ENCODE measurements at places on chromosomes 6 and 20. TPM values are rescaled to one million over a fixed set of nuclear protein-coding genes. Genes with fewer than 3 reads are reported as not detected.

The C6orf15 gene
- not detected for total RNA-seq

The PSORS1C1 gene
- 5.7 TPM for total RNA-seq

The EYA4 gene
- 13.7 TPM for total RNA-seq

The PPP1R14C gene
- 1.4 TPM for total RNA-seq

The SLC52A3 gene
- total RNA-seq: 0.67 TPM

The KCNQ2 gene
- total RNA-seq: 0.86 TPM

The MBOAT1 gene
- total RNA-seq: 3.4 TPM

The SLC25A27 gene
- total RNA-seq: 1.0 TPM

The BPI gene
- not detected for total RNA-seq

The PRDM1 gene
- total RNA-seq: 4.2 TPM

The SLX4IP gene
- total RNA-seq: 3.4 TPM

The RSPO3 gene
- 116 TPM for total RNA-seq

The OR2H1 gene
- not detected for total RNA-seq

The RAMACL gene
- total RNA-seq: 0.07 TPM

The EPHA7 gene
- 0.04 TPM for total RNA-seq

The POPDC3 gene
- 31.2 TPM for total RNA-seq

The WASF1 gene
- total RNA-seq: 12.7 TPM

The SIRPG gene
- total RNA-seq: not detected

The NKAPL gene
- total RNA-seq: not detected

The ITCH gene
- total RNA-seq: 33.2 TPM

The CENPQ gene
- total RNA-seq: 6.6 TPM

The RIPPLY2 gene
- total RNA-seq: 0.41 TPM

The RAB44 gene
- total RNA-seq: 0.02 TPM

The PLG gene
- total RNA-seq: not detected

The OGFR gene
- 41.0 TPM for total RNA-seq

The FOXO3 gene
- total RNA-seq: 7.7 TPM

The CEP57L1 gene
- 6.9 TPM for total RNA-seq

The HCRTR2 gene
- not detected for total RNA-seq

The VNN1 gene
- total RNA-seq: 0.11 TPM

The SNAI1 gene
- total RNA-seq: 18.5 TPM

The TUBB gene
- total RNA-seq: 1,021 TPM

The CD83 gene
- total RNA-seq: 1.9 TPM

The TULP4 gene
- total RNA-seq: 9.5 TPM

The PGC gene
- total RNA-seq: not detected

The C20orf144 gene
- total RNA-seq: 0.10 TPM

The FOXC1 gene
- total RNA-seq: 6.5 TPM

The TINAG gene
- total RNA-seq: not detected

The TRIM31 gene
- total RNA-seq: 2.0 TPM

The PKIB gene
- 0.73 TPM for total RNA-seq

The RPS6KA2 gene
- total RNA-seq: 0.07 TPM

The UBE2C gene
- total RNA-seq: 249 TPM

The CARMIL1 gene
- 9.8 TPM for total RNA-seq

The MDFI gene
- total RNA-seq: 0.81 TPM

The LAMA5 gene
- total RNA-seq: 352 TPM

The HFE gene
- 14.4 TPM for total RNA-seq

The CDC40 gene
- 11.4 TPM for total RNA-seq

The CCM2L gene
- 0.62 TPM for total RNA-seq

The TRIM40 gene
- not detected for total RNA-seq

All from A549 treated with DMSO at 1 μM for 4 hours (cell line).